Stimulated activated CD8-positive, alpha-beta memory T cell treated with anti-CD3 and anti-CD28 coated beads, Interleukin-7, amount 100 ng/mL, for 4 hours (primary cell): ENCODE measurements at places on chromosomes 6 and 20.

DNA sequence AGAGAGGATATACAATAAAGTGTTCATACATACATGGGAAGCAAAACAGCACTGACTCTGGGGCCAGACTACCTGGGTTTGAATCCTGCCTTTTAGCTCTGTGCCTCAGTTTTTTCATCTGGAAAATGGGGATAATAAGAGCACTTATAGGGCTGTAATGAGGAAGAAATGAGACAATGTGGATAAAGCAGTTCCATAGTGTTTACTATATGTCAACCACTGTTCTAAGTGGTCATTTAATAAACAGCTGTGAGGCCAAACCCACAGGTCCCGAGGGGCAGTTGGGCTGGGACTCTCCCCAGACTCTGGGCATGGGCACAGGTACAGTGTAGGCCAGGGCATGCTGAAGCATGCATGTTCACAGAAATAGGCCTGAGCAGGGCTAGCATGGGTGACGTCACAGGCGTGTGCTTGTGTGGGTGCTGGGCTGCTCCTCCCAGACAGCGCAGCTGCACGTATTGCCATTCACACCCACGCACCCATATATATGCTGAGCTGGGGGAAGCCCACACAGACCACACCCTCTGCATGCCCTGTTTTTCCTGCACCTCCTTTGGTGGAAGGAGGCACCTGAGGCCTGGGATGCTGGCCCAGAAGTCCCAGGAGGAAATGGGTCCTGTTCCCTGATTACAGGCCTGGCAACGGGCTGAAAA lies 3.5 kb upstream of the PLCG1 start:
- peak; percentile 39 for DNase-seq

DNA sequence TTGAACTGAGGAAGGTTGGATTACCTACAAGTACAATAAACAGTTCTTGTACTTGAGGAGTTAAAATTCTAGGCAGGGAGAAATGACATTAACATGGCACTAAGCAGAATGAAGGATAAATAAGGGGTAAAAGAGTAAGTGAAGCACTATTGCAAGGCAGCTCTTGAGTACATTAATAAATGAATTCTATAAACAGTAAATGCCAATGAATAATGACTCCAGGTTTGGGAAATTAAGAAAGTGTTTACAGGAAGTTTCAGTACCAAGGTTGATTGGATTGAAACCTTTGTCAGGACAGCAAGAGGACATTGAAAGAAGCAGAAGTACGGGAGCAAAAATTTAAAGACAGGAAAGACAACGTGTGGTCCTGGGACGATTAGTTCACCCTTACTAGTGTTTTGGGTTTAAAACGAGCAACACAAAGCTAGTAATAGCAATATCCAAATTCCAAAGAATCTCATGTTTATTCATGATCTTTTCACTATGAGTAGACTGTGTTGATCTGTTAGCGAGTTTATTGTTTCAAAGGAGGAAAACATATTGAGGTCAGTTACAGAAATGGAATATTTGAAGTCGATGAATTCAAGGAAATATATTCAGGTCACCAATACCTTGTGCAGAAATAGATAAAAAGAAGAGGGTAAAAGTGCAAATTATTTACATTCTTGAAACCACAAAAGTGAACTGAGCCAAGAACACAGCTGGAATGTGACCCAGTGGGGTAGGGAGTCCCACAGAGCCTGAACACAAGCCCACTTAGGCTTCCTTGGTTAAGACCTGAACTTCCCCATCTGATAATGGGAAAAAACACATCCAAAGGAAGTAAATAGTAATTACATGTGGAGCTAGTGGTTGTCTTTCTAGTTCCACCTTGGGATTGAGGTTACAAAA lies 80.8 kb downstream of the MKKS start:
- DNase-seq = no peak

DNA sequence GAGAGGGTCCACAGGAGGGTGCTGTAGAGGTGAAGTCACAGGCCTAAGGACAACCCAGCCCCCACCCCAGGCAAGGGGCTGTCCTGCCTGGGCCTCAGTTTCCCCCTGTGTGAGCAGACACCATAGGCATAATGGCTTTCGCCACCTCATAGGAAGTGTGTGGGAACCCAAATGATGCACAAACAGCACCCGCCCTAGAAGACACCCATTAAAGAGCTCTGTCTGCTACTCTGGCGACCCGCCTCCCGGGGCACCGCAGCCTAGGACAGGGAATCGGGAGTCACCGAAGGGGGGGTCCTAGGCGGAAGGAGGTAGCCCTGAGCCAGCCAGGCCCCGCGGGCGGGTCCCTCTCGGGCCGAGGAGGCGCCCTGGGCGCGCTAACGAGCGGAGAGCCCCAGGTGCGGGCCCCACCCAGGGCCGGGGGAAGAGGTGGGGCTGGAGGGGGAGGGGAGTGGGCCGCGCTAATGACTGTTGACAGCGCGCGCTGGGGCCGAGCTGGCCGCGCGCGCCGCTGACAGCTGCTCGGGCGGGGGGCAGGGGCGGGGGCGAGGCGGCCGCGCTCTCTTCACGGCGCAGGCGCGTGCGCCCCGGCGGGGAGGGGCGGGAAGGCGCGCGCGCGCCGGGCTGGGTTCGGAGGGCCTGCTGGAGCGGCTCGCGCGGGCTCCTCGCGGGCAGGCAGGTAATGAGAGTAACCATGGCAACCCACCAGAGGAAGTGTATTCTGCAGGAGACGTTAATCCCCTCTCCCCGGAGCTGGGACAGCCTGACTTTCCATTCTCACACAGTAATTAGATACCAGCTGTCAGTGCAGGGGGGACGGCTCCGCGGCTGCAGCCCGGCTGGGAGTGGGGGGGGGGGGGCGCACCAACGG lies 48.9 kb downstream of the NOL4L start:
- peak; percentile 38 for DNase-seq

- DNase-seq = no peak
Observed at GRCh38 chr6:89961481-89961880, 67.2 kb downstream of the GJA10 start.

GRCh38 chr20:11755071-11755841 lies 162.4 kb upstream of the BTBD3 start:
- no peak for DNase-seq

DNA sequence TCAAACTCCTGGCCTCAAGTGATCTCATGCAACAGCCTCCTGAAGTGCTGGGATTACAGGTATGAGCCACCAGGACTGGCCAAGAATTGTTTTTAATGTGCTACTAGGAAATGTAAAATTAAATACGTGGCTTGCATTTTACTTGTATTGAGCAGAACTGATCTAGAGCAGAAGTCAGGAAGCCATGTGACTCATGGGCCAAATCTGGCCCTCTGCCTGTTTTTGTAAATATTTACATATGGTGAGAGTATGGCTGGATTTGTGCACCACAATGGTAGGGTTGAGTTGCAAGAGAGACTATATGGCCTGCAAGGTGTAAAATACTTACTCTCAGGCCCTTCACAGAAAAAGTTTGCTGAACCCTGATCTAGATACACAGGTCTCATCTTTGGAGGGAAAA lies 75.8 kb downstream of the LAMP5 start:
- no peak for DNase-seq

GRCh38 chr6:29593199-29593855 lies 8.4 kb downstream of the OR2H2 start:
- DNase-seq = no peak

GRCh38 chr6:126170978-126171382 lies 168.9 kb upstream of the CENPW start:
- DNase-seq = no peak

GRCh38 chr6:109978174-109979032 lies at the start of gene GPR6:
Gene GPR6, plus strand, starts transcription at chr6:109978311. Its CDS starts 802 bp downstream, at chr6:109979113.
- no peak for DNase-seq

DNA sequence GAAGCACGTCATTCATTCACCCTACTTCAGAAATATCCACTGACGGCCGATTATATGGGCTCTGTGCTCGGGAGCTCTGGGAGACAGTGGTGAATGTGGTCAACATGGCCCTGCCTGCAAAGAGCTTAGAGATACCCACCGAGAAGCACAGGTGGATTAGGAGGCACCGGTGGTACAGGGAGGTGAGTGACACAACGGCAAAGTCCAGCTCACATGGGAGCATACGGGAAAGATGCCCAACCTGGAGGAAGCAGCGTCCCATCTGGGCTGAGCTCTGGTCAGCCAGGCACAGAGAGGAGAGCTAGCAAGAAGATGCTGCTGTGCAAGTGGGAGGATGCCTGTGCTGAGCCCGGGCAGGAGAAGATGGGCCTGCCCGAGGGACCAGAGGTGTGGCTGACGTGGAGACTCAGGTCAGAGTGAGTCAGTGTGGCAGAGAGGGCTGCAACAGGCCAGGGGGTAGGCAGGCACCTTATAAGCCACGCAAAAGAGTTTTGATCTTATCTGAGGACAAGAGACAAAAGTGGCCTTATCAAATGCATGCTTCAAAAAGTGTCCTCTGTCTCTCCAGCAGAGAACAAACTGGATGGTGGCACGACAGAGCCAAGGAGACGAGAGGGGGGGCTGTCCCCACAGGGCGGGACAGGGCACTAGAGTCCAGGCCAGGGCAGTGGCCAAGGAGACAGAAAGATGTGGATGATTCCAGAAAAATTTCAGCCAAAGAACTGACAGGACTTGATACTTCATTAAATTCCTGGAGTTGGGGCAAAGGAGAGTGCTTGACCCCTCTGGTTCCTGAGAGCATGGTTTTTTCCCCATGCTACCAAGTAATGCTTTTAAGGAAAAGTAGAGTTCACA lies 214.6 kb upstream of the SNX9 start:
- DNase-seq = no peak

DNA sequence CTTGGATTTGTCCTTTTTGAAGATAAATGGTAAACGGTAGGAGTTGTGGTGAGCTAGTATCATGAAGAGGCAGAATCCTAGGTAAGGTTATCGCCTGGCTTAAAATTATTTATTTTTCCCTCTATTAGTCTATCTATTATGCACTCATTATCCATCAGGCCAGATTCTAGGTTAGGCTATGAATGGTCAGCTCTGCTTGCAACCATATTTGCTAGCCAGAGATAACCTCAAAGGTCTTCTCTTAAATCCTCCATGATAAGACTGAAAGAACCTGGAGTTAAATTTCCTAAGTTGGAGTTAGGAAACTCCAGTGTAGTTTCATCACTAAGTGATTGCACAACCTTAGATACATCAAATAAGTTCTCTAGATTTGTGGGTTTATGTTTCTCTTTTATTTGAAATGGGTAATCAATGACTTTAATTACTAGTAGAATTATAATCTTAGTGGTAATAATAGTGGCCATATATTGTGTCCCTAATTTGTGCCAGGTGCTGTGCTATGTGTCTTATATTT lies 302.1 kb upstream of the RUNX2 start:
- DNase-seq = no peak

DNA sequence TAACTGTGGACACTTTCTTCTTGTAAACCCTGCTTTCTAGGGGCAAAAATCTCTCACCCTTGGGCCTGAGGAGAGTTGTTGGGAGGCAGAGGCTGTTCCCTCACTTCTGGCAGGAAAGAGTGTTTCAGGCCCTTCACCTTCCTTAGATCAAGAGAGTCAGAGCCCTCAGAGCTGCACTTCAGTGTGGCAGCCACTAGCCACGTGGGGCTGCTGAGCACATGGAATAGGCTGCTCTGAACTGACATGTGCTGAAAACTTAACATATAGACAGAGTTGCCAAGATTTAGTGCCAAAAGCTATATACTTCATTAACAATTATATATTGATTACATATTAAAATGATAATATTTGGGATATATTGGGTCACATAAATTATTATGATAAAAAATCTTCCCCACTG lies 4.4 kb upstream of the LMBRD1 start:
- DNase-seq = no peak

DNA sequence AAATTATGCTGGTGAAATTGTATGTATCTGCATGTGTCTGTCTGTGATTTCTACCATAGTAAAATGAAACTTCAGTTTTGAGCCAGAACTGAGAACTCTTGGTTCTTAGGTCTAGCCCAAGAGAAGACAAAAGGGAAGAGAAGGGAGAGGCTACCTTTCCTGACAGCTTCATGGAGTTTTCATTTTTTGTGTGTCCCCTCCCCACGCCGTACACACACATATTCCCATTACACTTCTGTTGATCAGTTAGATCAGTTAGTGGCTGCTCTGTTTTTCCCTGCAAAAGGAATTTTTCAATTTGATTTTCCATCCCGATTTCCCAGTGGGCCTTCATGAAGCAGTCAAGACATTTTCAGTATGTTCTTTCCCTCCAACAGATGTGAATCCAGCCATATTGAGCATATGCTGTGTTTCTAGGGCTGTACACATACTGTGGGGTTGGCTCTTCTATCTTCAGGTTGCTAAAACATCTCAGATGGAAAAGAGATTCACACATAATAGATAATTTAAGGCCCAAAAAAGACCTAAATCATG lies 52.5 kb downstream of the HIVEP1 start:
- no peak for DNase-seq

DNA sequence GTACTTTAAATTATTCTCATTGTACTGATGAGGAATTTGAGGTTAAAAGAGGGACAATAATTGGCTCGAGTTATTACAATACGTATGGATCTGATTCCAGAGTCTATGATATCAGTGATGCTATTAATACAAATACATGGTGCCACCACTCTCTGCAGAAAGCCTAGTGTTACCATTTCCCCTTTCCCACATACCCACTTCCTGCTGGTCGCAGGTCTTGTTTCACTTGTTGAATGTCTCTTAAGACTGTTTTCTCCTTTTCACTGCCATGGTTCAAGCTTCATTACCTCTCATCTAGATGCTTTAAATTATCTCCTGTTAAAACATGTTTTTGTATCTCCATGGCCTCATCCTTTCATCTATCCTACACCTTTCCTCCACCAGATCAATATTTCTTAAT lies 62.0 kb downstream of the FHL5 start:
- DNase-seq = no peak

DNA sequence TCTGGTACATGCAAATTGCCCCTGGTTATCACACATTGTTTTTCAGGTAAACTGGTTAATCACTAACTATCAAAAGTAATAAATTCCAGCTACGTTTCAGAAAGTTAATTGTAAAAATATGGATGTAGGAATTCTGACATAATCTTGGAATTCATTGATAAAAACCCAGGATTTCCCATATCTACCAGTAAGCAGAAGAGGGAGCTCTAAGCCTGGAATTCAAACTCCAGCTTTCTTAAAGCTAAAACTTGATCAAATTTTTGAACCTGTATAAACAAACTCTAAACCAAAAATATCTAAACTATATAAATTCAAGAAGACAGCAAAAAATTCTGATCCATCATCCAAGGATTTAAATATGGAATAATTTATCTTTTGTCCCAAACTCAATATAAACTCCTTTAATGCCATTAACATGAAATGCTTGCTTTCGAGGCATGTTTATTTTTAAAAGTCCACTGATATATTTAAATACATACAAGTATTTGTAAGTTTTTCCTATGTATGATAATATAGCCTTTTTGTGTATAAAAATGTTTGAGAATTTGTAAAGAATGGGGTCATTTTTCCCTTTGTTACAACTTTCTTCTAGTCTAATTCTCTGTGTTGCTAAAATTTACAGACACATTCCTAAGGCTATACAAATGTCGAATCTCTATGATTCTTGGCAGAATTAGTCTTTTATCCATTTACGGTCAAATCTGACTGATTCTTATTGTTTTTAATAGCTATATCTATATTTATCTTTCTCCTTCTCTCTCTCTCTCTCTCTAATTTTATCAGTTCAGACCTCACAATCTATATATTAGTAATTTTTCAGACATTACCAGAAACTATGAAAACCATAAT lies 91.4 kb upstream of the RNF217 start:
- no peak for DNase-seq
